CD4-positive, alpha-beta T cell treated with Interleukin-6 for 4 hours (primary cell): ENCODE measurements at places on chromosomes 13 and 19.

DNA sequence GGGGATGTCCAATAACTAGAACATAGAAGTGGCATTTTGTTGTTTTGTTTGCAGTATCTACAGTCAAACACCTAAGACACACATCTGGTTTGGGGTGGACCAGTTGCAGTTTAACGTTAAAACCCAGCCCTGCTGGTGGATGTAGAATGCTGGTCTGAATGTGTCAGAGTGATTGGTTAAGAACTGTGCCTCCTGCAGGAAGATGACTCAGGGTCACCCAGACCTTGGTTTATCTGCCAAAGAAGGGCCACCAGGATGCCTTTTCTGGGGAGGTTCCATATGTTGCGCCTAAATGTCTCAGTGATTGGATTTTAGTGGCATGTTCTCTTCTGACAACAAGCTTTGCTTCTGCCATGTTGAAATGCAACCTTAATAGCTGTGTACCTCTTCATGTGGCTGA is 23.1 kb downstream of the ZNF536 start:
- DNase-seq = no peak

DNA sequence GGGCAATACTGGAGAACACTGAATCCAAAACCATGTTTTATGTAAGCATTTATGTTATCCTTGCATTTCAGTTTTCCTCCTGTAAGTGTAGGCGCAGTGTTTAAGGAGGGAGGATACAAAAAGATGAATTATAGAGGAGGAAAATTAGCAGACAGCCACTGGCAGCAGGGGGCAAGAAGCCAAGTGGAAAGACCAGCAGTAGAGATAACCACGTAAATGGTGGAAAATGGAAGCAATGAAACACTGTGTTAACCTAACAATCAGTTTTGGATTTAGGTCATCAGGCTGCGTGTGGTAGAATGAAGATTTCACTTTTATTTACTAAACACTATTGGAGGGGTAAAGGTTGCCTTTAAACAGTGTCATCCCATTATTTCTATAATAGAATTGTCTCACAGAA is 447.3 kb downstream of the GPC6 start:
- no peak for DNase-seq

- no peak for DNase-seq
These were observed 68.2 kb downstream of the RAP2A start for GRCh38 chr13:97502181-97502580.

- DNase-seq = peak; percentile 12
These were observed 31.6 kb downstream of the CCNE1 start for GRCh38 chr19:29843180-29844051.

- DNase-seq = no peak
These were observed 23.1 kb downstream of the PSPC1 start for GRCh38 chr13:19759669-19760068.

- DNase-seq = no peak
These were observed 34.4 kb downstream of the PEPD start for GRCh38 chr19:33486936-33487811.

GRCh38 chr13:70253834-70254233 is 145.6 kb upstream of the KLHL1 start:
- no peak for DNase-seq

GRCh38 chr13:71350886-71351285 is 516.1 kb downstream of the DACH1 start:
- no peak for DNase-seq

GRCh38 chr19:6464070-6464873 is at the start of gene CRB3:
Gene CRB3, plus strand, starts transcription at chr19:6464271. Its CDS starts 431 bp downstream, at chr19:6464702.
- DNase-seq = peak; percentile 83

GRCh38 chr13:108154421-108154858 is 60.9 kb downstream of the LIG4 start:
- DNase-seq = no peak

- peak; percentile 28 for DNase-seq
These were observed 96.6 kb downstream of the SIPA1L3 start for GRCh38 chr19:38003438-38004185.

- DNase-seq = no peak
These were observed 113.6 kb upstream of the ARGLU1 start for GRCh38 chr13:106681536-106681935.

DNA sequence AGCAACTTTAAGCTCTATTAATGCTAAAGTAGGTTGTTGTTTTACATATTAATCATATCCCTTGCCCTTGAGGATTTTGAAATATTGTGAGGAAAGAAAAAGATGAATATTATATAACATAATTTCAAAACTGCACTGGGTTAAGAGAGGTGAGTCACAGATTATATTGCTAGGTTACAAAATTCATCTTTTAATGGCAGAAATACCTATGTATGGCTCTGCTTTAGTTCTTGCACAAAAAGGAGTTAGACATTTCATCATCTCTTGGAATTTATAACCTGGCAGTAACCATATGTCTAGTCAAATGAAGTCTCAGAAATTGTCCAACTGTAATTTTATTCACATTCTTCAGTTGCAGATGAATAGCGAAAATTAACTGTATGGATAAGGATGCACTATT is 2041.1 kb downstream of the OLFM4 start:
- DNase-seq = no peak

DNA sequence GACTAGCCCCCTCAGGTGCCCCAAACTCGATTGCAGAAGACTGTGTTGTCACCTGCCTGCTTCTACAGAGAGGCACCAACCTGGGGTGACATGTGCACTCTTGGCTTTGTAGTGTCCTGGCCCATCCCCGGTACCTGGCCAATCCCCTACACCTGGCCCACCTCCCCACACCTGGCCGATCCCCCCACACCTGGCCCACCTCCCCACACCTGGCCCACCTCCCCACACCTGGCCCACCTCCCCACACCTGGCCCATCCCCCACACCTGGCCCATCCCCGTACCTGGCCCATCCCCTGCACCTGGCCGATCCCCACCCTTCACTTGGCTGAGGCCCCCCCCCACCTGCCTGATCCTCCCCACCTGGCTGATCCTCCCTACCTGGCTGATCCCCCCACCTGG is 25.4 kb downstream of the ATP11A start:
- DNase-seq = no peak

GRCh38 chr19:19268453-19269385 is 4.4 kb downstream of the TM6SF2 start:
- DNase-seq = no peak

DNA sequence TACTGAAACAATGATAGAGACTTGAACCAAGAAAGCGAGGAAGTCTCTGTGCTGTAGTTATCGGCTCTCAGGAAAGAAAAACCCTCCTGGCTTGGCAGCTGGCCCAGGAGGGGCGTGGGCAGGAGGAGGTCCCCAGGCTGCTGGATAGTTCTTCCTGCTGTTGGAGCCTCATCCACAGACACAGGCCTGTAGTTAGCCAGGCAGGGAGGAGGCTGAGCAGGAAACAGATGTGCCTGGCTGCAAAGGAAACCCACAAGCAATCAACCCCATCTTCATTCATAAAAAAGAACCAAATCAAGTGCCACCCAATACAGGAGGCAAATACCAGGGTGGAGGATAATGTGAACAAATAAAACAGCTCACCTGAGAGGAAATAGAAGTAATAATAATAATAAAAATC is 86.2 kb downstream of the IRS2 start:
- DNase-seq = peak; percentile 4

- DNase-seq = no peak
These were observed 33.1 kb downstream of the SHANK1 start for GRCh38 chr19:50686310-50687032.

- no peak for DNase-seq
These were observed 56.4 kb downstream of the IER2 start for GRCh38 chr19:13206587-13206986.

GRCh38 chr19:48926909-48927308 is 6.6 kb upstream of the DHDH start:
- DNase-seq = peak; percentile 21

DNA sequence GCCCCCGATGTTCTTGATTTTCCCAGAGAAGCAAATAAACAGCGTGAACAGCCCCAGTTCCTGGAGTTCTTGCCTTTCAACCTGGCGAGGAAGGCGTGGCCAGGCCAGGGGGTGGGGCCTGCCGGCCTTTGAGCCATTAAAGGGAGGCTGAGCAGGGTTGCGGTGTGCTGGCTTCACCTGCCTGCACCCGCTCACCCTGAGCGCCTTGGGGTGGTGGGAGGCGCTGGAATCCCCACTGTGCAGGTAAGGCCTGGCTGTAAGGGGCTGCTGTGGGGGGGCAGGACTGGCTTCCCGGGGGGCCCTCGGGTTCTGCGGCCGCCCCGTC is 2.7 kb upstream of the MISP start:
- no peak for DNase-seq

DNA sequence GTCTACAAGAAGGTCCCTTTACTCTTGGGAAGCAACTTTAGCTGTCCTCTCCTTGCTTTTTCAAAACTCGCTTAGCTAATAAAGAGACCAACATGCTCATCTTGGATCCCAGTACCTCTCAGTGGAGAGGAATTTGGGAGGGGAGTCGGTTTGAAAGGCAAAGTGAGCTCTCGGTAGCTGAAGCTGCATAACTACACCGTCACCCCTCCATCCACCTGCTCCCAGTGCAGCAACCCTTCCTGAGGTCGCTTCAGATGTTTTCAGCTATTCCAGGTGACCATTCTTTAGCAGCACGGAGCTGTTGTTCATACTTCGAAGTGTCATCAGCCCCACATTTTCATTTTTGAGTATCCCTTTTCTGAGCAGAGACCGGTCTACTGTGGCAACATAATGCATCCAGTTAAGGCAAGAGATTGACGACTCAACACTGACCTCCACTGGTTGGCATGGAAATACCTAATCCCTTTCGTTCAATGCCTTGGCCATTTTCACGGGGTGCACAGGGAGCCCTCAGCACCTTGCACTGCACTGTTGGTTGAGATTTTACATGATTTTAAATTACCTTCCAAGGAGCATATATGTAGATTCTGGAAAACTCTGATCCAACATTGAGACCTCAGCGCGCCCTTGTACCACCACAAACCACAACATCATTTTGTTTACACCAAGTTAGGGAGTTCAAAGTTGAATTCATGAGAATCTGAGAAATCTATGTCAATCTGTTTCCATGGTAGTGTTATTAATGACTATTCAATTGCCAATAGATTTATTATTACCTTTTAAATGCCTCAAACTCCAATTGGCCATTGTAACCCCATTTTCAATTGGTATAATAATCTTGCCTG is 42.2 kb downstream of the DLEU7 start:
- DNase-seq = peak; percentile 68

DNA sequence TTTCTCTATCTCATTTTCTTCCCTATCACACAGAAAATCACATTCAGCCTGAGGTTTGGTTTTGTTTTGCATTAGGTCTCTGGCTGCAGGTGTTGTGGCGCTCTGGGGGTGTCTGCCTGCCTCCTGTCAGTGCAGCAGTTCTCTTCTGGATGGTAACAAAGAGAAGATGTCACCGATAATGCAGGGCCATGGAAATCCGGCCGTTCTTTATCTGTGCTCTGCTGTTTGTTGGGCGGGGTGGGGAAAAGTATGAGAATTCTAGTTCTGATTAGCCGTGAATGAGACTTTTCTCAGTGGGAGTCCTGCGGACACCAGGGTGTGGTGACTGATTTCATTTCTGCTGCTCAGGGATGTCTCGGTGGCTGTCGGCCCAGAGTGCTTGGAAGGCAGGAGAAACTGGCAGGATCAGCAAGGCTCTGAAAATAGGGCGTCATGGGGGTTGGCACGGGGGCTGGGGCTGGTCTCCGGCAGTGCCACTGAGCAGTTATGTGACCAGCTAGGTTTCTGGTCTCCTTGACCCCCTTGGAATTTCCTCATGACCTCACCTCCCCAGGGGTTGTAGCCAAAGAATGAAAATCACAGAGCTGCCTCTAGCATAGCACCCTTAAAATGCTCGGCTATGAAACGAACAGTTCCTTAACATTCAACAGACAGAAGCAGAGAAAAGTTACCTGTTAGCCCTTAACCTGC is 5.0 kb downstream of the RNF113B start:
- no peak for DNase-seq

DNA sequence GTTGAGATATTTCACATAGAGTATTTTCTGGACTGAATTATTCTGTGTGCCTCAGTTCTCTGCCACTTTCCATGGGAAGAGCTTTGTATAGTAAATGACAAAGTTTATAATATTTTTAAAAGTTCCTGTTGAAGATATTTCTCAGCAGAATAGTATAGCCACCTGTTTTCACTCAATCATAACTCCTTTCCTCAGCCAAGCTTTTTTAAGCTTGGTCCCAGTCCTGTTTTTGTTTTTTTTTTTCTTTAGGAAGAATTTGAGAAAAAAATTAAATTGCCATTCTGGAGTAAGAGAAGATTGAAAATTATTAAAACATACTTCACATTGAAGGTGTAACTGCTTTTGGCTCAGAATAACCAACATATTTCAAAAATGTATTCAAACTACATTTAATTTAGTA is 55.5 kb downstream of the ENOX1 start:
- no peak for DNase-seq

DNA sequence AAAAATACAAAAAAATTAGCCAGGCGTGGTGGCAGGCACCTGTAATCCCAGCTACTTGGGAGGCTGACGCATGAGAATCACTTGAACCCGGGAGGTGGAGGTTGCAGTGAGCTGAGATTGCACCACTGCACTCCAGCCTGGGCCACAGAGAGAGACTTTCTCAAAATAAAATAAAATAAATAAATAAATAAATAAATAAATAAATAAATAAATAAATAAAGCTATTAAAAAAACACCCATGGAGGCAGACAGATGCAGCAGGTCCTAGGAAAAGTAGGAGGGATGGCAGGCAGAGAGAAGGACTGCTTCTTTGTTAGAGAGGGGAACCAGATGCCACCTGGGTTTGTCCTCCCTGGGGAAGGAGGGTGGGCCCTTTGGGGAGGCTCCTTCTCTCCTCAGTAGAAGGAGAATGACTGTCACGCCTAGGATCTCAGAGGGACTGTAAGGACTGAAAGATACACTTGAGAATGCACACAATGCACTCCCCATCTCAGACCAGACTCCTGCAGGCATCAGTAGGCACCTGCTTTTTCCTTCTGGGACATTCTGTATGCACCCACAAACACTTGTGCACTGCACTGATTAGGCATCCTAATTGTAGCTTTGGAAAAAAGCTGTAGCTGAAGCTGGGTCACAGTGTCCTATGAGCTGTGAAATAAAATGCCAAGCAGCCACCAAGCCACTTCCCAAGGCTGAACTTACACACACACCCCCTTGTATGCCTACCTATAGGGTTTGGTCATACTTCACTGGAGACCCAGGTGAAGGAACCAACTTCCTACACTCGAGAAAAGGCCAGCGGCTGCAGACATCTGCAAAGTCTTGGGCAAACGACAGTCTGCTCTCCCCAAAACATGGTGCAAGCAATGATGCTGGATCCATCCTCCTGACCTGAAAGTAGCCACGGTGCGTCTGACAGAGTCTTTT is 18.9 kb upstream of the SLC35E1 start:
- no peak for DNase-seq

GRCh38 chr13:93305886-93306285 is 79.3 kb downstream of the GPC6 start:
- no peak for DNase-seq

- DNase-seq = no peak
These were observed 761 bp upstream of the YJEFN3 start for GRCh38 chr19:19527674-19528625.

GRCh38 chr19:24033963-24034342 is 53.0 kb upstream of the ZNF254 start:
- peak; percentile 42 for DNase-seq
